Cardiac septum (tissue), 1 donor: ENCODE measurements at places on chromosomes 2 and 18. TPM values are rescaled to one million over a fixed set of nuclear protein-coding genes. Genes with fewer than 3 reads are reported as not detected.

The LIMS4 gene
- total RNA-seq = 4.5 TPM

The IL1A gene
- total RNA-seq = not detected

The RNF149 gene
- total RNA-seq = 22.1 TPM

The GTF2A1L gene
- total RNA-seq = 0.75 TPM

The KIF5C gene
- 0.73 TPM for total RNA-seq

The FLACC1 gene
- total RNA-seq = 12.0 TPM

The TEX51 gene
- total RNA-seq = not detected

The PARD3B gene
- total RNA-seq = 9.5 TPM

The LBX2 gene
- 0.51 TPM for total RNA-seq

The SCYGR4 gene
- total RNA-seq = not detected

The FER1L5 gene
- 0.08 TPM for total RNA-seq

The PJVK gene
- total RNA-seq = 1.6 TPM

The PLGLB2 gene
- 0.97 TPM for total RNA-seq

The KATNAL2 gene
- 5.7 TPM for total RNA-seq

The MZT2A gene
- total RNA-seq = 79.3 TPM

The PER2 gene
- 13.0 TPM for total RNA-seq

The BMP10 gene
- 0.83 TPM for total RNA-seq

The BCL2 gene
- 25.9 TPM for total RNA-seq

The IL1B gene
- total RNA-seq = 0.48 TPM

The REG1B gene
- not detected for total RNA-seq

The RAB11FIP5 gene
- total RNA-seq = 38.1 TPM

The ACOXL gene
- total RNA-seq = not detected

The CRYGD gene
- total RNA-seq = not detected
